ENCODE measurements at places on chromosomes 11 and 22.

GRCh38 chr22:50473855-50474671, 772 bp downstream of the SBF1 start:
- DNase-seq = peak; percentile 67

- no peak for DNase-seq
These were observed 29.7 kb downstream of the FLI1 start for GRCh38 chr11:128723531-128723930.

DNA sequence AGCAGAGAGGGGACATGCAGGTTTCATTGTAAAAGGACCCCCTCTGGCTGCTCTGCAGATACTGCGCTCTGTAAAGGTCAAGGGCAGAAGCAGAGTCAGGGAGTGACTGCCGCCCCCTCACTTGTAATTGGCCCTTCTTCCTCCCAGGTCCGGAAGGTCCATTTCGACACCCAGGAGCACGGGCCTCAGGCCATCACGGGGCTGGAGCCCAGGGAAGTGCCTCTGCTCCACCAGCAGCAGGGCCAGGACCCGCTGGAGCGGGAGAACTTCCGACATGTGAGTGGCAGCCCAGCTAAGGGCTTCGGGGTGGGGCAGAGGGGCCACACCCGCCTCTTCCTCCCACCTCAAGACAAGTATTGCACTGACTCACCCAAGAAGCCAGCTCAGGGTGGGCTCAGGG, 24.0 kb upstream of the LRRC10B start:
- DNase-seq = no peak

- DNase-seq = no peak
These were observed 941.2 kb downstream of the DLG2 start for GRCh38 chr11:84685976-84686375.

- DNase-seq = peak; percentile 55
These were observed 64.5 kb downstream of the AMBRA1 start for GRCh38 chr11:46529095-46529905.

GRCh38 chr11:86062719-86063118, 6.2 kb downstream of the PICALM start:
- DNase-seq = no peak

GRCh38 chr11:75330291-75330690, 21.2 kb downstream of the ARRB1 start:
- DNase-seq = peak; percentile 65

GRCh38 chr11:32852207-32852606, 22.5 kb downstream of the PRRG4 start:
- DNase-seq = peak; percentile 16

GRCh38 chr22:39092111-39092862, 4.8 kb upstream of the APOBEC3H start:
- no peak for DNase-seq

DNA sequence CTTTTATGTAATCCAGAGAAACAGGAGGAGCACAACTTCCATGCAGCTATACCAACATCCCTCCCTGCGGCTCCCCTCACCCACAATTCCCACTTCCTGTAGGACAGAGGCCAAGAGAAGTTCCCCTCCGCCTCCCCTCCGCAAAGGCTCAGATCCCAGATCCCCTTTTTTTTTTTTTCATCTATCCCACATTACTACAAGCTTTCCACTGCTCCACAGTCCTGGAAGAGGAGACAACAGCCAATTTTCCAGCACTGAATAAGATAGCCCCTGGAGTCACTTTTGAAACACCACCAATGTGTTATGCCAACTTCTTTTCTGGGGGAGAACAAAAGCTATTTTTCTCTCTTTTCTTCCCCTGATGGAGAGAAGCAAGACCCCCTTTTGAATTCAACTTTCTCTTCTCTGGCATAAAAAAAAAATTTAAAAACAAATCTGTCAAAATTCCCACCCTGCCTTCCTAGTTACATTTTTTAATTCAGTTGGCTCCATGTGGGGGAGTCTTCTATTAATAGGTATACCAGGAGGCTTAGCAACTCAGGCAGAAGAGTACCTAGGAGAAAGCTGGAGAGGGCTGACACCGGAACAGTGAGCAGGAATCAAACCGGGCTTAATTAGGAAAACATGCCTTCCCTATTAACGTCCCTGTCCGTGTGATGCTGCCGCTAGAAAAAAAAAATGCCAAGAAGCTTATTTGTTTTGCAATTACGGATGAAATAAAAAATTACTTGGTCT, 543.4 kb downstream of the BUD13 start:
- DNase-seq = no peak

DNA sequence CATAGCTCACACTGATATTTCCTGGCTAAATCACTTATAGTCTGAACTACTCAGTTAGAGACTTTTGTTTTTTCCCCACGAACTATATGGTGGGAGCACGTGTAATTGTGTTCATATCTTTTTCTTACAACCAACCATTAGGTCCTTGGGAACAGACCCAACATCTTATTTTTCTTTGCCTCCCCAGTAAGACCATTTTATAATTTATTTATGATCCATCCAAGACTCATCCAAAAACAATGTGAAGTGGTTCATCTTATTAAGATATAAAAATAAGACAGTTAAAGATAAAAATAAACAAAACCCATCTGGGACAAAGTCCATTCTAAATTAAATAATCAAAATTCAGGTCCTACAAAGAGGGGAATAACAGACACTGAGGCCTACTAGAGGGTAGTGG, 90.8 kb downstream of the FAM168A start:
- DNase-seq = peak; percentile 72
